Activated CD8-positive, alpha-beta T cell treated with anti-CD3 and anti-CD28 coated beads for 36 hours (primary cell): ENCODE measurements at places on chromosomes 4 and X. TPM values are rescaled to one million over a fixed set of nuclear protein-coding genes. Genes with fewer than 3 reads are reported as not detected.

GRCh38 chr4:99722006-99722405 lies 64.4 kb upstream of the C4orf54 start:
- no peak for DNase-seq
- H3K4me3 ChIP-seq: no peak overlapping the region
- peaks cover 5% of the 10 kb centered on the region for H3K27me3 ChIP-seq
- H3K36me3 ChIP-seq: no peaks in the 10 kb centered on the region
- no peaks in the 10 kb centered on the region for H3K4me1 ChIP-seq

DNA sequence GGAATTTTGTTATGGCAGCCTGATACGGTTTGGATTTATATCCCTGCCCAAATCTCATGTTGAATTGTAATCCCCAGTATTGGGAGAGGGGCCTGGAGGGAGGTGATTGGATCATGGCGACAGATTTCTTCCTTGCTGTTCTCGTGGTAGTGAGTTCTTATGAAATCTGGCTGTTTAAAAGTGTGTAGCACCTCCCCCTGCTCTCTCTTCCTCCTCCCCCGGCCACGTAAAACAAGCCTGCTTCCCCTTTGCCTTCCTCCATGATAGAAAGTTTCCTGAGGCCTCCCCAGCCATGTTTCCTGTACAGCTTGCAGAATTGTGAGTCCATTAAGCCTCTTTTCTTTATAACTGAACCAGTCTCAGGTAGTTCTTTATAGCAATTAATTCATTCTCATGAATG lies 37.9 kb downstream of the SUPT20HL2 start:
- no peak overlapping the region for H3K27ac ChIP-seq
- no peak for DNase-seq
- H3K27me3 ChIP-seq: peaks cover 5% of the 10 kb centered on the region
- H3K4me1 ChIP-seq: no peaks in the 10 kb centered on the region

G6PD gene
- total RNA-seq: 92.5 TPM

- H3K4me3 ChIP-seq: no peak overlapping the region
- peaks cover 3% of the 10 kb centered on the region for H3K27me3 ChIP-seq
- H3K27ac ChIP-seq: no peak overlapping the region
- no peaks in the 10 kb centered on the region for H3K36me3 ChIP-seq
These were observed 116.8 kb downstream of the SORCS2 start for GRCh38 chr4:7309181-7309580.

DNA sequence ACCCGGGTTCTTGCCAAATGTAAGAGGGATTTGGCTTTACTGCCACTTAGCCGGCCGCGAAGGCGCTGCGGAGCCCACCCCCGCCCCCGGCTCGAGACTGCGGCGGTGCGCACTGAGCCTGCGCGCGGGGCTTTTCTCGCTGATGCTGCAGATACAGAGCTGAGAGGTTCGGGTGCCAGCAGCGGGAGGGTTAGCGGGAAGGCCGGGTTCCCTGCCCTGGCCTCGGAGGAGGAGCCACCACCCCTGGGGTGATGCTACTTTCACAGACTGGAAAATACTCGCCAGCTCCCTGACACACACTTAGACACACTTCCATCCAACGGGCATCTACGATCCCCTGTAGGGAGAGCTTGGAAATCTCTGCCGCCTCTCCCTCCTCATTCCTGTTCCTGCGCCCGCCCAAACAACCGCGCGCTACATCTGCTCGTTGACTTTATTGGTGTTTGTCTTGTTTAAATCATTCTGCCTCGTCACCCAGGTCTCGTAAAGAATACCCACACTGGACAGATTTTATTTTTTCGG lies 2.1 kb upstream of the PCDH7 start:
- H3K36me3 ChIP-seq: peaks cover 6% of the 10 kb centered on the region
- H3K4me1 ChIP-seq: peaks cover 41% of the 10 kb centered on the region
- H3K27me3 ChIP-seq: peaks cover 56% of the 10 kb centered on the region

GRCh38 chr4:26420438-26420837 lies 69.8 kb downstream of the CCKAR start:
- H3K4me1 ChIP-seq: no peaks in the 10 kb centered on the region
- no peaks in the 10 kb centered on the region for H3K27me3 ChIP-seq
- no peak for DNase-seq
- peaks cover 45% of the 10 kb centered on the region for H3K36me3 ChIP-seq
- H3K27ac ChIP-seq: no peak overlapping the region
- H3K4me3 ChIP-seq: no peak overlapping the region
